Ascending aorta (tissue), 2 donors: ENCODE measurements at places on chromosomes 6 and 20. TPM values are rescaled to one million over a fixed set of nuclear protein-coding genes. Genes with fewer than 3 reads are reported as not detected.

The TRDN gene
- not detected for total RNA-seq

The FAM83C gene
- total RNA-seq, result not detected

DNA sequence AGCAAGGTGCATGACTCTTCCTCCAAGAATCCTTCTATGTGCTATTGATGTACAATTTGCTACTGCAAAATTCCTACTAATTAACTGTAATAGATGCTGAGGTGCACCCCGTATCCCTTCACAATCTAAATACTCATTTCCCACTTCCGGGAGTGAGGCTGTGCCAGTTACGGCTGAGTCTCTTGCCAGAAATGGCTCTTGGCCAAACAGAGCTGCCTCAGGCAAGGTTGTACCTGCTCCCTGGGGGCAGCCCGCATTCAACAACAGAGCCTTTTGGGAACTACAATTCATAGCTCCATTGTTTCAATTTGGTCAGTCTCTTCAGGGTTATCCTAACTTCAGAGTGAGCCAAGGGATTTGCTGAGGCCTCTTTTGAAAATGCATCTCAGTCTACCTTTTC, 789.8 kb upstream of the MAP3K7 start:
- no peak for DNase-seq
- no peaks in the 10 kb centered on the region for H3K36me3 ChIP-seq
- no peak overlapping the region for H3K27ac ChIP-seq
- H3K4me3 ChIP-seq, result no peak overlapping the region

GRCh38 chr6:3208098-3208774, 19.2 kb downstream of the TUBB2B start:
- DNase-seq, result peak; percentile 95
- no peaks in the 10 kb centered on the region for H3K27me3 ChIP-seq
- peaks cover 3% of the 10 kb centered on the region for H3K4me1 ChIP-seq
- H3K27ac ChIP-seq, result peak overlapping the region; percentile 32
- H3K4me3 ChIP-seq, result no peak overlapping the region

- no peaks in the 10 kb centered on the region for H3K4me1 ChIP-seq
- H3K4me3 ChIP-seq, result no peak overlapping the region
- no peaks in the 10 kb centered on the region for H3K27me3 ChIP-seq
- no peak for DNase-seq
Observed at GRCh38 chr6:12264671-12265070, 25.5 kb upstream of the EDN1 start.

DNA sequence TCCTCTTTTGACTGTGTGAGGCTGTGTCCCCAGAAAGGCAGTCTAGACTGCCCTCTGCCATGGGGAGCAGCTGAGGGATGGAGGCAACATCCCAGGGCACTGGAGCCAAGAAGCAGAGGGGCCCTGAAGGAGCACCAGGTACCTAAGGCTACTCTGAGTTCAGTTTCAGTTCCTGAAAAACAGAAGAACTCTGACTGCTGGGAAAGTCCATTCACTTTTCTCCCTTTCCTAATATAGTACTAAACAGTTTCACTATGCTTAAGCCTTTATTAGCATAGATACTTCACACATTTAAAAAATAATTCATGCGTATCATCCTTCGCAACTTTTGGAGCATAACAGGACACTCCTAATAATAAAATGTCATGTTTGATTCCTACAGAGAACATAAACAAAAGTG, 130.0 kb downstream of the FOXC1 start:
- H3K27ac ChIP-seq, result no peak overlapping the region
- H3K4me3 ChIP-seq, result no peak overlapping the region
- H3K4me1 ChIP-seq, result peaks cover 2% of the 10 kb centered on the region
- DNase-seq, result no peak
- H3K27me3 ChIP-seq, result no peaks in the 10 kb centered on the region
- no peaks in the 10 kb centered on the region for H3K36me3 ChIP-seq

GRCh38 chr20:41643504-41643938, 25.3 kb upstream of the CHD6 start:
- no peaks in the 10 kb centered on the region for H3K36me3 ChIP-seq
- no peak overlapping the region for H3K4me3 ChIP-seq

DNA sequence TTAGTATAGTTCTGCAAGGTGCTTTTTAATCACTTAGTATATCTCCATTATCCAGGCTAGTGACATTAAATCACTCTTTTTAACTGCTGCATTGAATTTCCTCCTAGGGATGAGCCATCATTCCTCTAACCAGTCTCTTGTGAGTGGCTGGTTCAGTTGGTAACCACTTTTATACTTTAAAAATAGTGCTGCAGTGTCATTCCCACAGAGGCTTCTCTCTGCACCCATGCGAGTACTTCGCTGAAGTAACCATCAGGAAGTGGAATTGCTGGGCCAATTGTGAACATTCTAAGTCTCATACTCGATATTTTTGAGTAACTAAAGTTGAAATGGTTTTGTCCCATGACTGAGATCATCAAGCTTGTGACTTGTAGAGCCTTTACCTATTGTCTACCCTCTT, 2.1 kb downstream of the BTN3A2 start:
- H3K27me3 ChIP-seq, result no peaks in the 10 kb centered on the region
- no peak for DNase-seq
- H3K4me1 ChIP-seq, result peaks cover 8% of the 10 kb centered on the region

DNA sequence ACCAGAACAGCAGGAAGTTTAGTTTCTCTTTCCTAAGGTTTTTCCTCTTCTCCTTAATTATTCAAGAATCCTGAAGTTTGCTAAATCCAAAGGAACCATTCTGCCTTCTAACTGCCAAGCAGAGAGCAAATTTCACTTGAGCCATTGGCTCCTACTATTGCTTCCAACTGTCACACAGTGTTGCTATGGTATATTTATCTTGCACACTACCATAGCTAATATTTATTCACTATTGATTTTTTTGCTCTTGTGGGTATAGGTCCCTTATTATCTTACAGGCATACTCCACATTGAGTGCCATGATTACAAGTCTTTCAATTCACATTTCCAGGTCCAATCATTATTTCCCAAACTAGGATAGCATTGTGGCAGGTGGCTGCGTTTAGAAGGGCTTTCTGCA, 266.7 kb upstream of the FLRT3 start:
- no peaks in the 10 kb centered on the region for H3K4me1 ChIP-seq
- no peak overlapping the region for H3K27ac ChIP-seq
- no peak overlapping the region for H3K4me3 ChIP-seq
- no peaks in the 10 kb centered on the region for H3K36me3 ChIP-seq
- DNase-seq, result no peak
- H3K27me3 ChIP-seq, result no peaks in the 10 kb centered on the region

DNA sequence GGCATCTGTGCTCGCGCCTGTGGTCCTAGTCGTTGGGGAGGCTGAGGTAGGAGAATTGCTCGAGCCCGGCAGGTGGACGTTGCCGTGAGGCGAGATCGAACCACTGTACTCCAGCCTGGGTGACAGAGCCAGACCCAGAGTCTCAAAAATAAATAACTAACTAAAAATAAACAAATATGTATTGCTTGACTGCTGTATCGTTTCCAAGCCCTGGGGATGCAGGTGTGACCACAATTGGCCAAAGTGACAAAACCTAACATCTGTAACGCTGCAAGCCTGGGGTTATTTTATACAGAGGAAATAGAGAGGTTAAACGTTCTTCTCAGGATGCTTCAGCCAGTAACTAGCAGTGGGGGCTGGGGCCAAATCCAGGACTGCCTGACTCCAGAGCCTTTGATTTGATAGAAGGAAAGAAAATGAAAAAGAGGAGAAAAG, 1.9 kb upstream of the SRSF3 start:
- peaks cover 7% of the 10 kb centered on the region for H3K36me3 ChIP-seq
- no peak overlapping the region for H3K4me3 ChIP-seq
- H3K27me3 ChIP-seq, result no peaks in the 10 kb centered on the region
- H3K27ac ChIP-seq, result peak overlapping the region; percentile 97
- no peak for DNase-seq
- no peaks in the 10 kb centered on the region for H3K4me1 ChIP-seq

- H3K36me3 ChIP-seq, result no peaks in the 10 kb centered on the region
- H3K27me3 ChIP-seq, result no peaks in the 10 kb centered on the region
- no peak overlapping the region for H3K4me3 ChIP-seq
- no peak overlapping the region for H3K27ac ChIP-seq
Observed at GRCh38 chr6:9540534-9541126, 874.2 kb downstream of the TFAP2A start.

GRCh38 chr6:34235307-34236130, 1.2 kb upstream of the HMGA1 start:
- peak overlapping the region; percentile 71 for H3K4me3 ChIP-seq
- H3K27me3 ChIP-seq, result no peaks in the 10 kb centered on the region
- H3K27ac ChIP-seq, result peak overlapping the region; percentile 80
- peak; percentile 83 for DNase-seq
- peaks cover 12% of the 10 kb centered on the region for H3K4me1 ChIP-seq
- no peaks in the 10 kb centered on the region for H3K36me3 ChIP-seq

DNA sequence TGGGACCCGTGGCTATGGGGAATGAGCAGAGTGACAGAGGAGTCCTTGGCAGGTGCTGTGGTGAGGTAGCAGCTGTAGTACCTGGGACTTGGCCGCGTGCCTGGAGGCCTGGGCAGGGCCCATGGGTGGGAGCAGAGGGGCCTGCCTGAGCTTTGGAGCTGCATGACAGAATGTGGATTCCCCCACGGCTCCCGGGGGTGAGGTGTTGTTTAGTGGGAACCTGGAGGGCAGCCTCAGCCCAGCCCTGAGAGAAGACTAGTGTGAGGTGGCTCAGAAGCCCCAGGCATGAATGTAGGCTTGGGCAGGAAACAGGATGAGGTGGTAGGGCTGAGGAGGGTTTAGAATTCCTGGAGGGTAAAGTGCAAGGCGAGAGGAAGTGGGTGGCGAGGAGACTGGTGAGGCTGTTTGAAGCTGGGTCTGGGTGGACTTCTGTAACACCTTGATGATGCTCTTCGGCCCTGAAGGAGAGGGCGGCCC, 86.5 kb upstream of the SCP2D1 start:
- H3K4me1 ChIP-seq, result no peaks in the 10 kb centered on the region
- no peaks in the 10 kb centered on the region for H3K36me3 ChIP-seq
- no peak for DNase-seq
- no peak overlapping the region for H3K4me3 ChIP-seq

GRCh38 chr20:3239026-3239866, at the start of gene SLC4A11:
Gene SLC4A11 (minus strand): TSS chr20:3239190. CDS start chr20:3239137, 53 bp downstream.
- no peaks in the 10 kb centered on the region for H3K36me3 ChIP-seq
- H3K4me1 ChIP-seq, result peaks cover 8% of the 10 kb centered on the region
- H3K4me3 ChIP-seq, result peak within 1 kb of the TSS; percentile 92
- peak; percentile 76 for DNase-seq
- H3K27ac ChIP-seq, result no peak within 1 kb of the TSS

DNA sequence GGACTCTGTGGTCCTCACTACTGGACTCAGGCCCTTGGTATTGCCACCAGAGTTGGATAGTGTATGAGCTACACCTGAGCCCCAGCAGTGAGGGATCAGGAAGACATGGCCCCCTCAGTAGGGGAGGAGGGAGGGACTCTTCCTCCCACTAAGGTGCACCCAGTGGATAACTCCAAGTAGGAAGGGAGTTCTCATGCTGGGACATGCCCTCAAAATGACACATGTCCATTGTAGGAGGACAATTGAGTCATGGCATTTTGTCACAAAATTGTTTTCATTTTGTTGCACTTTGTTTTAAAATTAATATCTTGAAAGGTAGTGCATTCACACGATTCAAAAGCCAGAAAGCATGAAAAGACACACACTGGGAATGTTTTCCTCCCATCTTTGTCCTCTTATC, 127.2 kb downstream of the FOXO3 start:
- H3K27ac ChIP-seq, result no peak overlapping the region
- H3K4me3 ChIP-seq, result no peak overlapping the region
- no peaks in the 10 kb centered on the region for H3K27me3 ChIP-seq

DNA sequence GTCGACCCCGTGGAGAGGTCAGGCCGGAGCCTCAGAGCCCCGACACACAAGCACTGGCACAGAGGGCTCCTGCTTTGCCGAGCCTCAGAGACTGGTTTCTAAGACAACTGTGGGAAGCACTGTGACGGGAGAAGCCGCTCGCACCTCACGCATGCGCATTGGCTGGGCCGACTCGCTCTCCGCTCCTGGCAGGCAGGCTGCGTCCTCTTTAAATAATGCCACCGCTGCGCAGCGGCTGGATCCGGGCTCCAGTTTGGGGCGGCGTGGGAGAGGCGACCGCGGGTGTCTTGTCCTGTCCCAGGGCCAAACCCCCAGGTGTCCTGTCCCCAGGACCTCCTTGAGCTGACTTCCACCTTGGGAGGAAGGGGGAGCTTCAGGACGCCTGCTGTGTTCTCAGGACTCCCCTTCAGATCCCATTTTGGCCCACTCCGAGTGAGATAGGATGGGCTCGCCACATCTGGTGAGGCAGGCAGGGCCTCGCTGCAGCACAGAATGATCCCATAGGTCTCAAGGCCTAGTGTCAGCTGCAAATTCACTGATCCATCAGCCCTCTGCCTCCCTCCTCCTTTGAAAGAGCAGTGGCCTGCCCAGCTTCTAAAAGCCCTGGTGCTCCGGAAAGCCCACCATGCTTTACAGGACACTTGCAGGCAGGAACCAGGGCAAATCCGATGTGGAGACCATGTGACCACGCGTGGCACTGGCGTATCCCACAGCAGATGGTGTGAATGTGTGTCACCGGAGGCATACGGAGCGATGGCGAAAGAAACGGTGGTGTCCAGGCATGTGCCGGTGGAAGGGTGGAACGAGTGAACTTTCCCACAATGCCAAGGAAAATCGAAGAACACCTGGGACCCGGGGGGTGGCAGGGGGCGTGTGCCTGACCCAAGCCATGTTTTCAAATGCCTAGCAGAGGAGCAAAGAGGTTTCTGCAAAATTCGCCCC, 169.3 kb upstream of the ZNF337 start:
- peak overlapping the region; percentile 62 for H3K4me3 ChIP-seq
- no peaks in the 10 kb centered on the region for H3K27me3 ChIP-seq
- peaks cover 19% of the 10 kb centered on the region for H3K4me1 ChIP-seq
- no peaks in the 10 kb centered on the region for H3K36me3 ChIP-seq
- no peak overlapping the region for H3K27ac ChIP-seq
